NCI-H1694 treated with DMSO at 0.1 percent for 48 hours (cell line): ENCODE measurements at places on chromosomes 3 and 15.
A peak's percentile ranks its signal among the peaks of the same experiment; 100 is the strongest.

- DNase-seq: no peak
These were observed 296.7 kb downstream of the PLCL2 start for GRCh38 chr3:17181413-17181907.

- peak; percentile 60 for DNase-seq
These were observed 402.4 kb downstream of the MAGI1 start for GRCh38 chr3:65636326-65636725.

- DNase-seq: no peak
These were observed 136.3 kb downstream of the PLD1 start for GRCh38 chr3:171673951-171674350.

GRCh38 chr3:197218210-197218609 lies 80.2 kb downstream of the DLG1 start:
- no peak for DNase-seq

DNA sequence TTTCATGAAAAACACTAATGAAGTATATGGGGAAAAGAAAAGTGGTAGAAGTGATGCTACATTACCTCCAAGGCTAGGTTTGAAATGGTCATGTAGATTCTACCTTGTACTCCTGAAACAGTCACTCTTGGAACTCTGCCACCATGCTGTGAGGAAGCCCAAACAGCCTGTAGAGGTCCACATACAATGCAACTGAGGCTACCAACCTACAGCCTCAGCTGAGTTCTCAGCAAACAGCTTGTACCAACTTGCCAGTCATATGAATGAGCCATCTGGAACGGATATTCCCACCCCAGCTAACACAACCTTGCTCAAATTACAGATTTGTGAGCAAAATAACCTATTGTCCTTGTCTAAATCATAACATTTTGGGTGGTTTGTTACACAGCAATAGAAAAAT lies 193.5 kb downstream of the ULK4 start:
- DNase-seq: peak; percentile 38

DNA sequence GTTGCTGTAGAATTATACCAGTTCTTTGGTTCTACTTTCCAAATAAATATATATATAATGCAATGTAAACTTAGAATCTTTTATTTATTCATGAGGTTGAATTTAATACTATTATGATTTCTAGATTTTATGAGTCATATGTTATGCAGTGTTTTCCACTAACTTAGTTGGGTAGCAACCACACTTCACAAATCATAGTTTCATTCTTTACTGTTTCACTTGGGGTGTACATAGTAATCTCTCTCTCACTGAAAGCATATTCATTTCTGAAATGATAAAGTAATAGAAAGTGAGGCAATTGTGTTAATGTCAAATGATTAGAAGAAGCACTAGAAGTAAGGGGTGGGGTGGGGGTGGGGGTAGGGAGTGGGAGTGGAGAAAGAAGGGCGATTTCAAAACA lies 52.6 kb downstream of the IQCH start:
- DNase-seq: no peak

- DNase-seq: no peak
These were observed 118.0 kb downstream of the CTNNB1 start for GRCh38 chr3:41317298-41317697.

DNA sequence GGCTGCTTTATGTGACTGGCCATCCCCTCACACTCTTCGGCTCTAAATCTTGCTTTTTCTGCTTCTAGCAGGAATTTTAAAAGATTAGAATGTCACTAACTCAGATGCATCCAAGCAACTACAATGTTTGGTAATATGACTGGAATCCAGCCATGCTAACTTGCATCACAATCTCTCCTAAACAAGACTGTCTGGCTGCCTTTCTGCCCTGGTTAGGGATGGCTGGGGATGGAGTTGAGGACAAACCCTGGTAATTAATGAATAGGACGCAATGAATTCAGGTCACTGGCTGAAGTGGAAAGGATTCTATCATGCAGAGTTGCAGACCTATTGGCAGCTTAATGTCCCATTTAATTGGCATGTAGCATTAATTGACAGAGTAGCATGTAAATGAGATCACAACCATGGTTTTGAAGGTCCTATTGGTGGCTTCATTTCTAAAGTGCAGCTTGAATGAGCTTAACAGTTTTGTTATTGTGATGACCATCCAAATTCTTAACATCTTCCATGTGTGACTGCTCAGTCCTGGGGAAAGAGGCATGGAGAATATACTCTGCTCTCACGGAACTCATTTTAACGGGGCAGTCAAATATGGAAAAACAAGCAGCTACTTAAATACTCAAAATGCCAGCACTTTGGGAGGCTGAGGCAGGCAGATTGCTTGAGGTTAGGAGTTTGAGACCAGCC lies 21.7 kb downstream of the NMNAT3 start:
- DNase-seq: no peak

- DNase-seq: no peak
These were observed 73.5 kb downstream of the DAPK2 start for GRCh38 chr15:63972801-63973200.

GRCh38 chr15:83733691-83734090 lies 79.8 kb downstream of the ADAMTSL3 start:
- DNase-seq: no peak

- peak; percentile 13 for DNase-seq
These were observed 6.7 kb upstream of the NCEH1 start for GRCh38 chr3:172717493-172718088.

DNA sequence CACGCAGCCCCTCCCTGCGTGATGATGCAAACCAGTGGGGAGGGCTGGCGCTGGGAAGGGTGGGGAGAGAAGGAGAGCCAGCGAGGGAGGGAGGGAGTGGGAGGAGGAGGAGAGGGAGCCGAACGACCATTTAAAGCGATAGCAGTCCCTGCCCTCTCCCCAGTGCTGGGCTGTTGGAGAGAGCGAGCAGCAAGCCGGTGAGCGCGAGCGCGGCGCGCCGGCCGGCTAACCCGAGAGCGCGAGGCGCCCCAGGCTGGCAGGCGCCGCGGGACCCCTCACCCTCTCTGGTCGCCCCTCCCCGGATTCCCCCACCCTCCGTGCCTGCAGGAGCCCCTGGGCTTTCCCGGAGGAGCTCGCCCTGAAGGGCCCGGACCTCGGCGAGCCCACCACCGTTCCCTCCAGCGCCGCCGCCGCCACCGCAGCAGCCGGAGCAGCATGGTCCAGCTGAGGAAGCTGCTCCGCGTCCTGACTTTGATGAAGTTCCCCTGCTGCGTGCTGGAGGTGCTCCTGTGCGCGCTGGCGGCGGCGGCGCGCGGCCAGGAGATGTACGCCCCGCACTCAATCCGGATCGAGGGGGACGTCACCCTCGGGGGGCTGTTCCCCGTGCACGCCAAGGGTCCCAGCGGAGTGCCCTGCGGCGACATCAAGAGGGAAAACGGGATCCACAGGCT lies at the start of gene GRM7:
Gene GRM7 (plus strand): TSS at position 162 of the 671 bp plus-strand sequence.
- no peak for DNase-seq

GRCh38 chr15:71195242-71195641 lies 80.0 kb downstream of the THSD4 start:
- DNase-seq: no peak

- DNase-seq: no peak
These were observed 60.6 kb upstream of the RYK start for GRCh38 chr3:134311265-134311664.

DNA sequence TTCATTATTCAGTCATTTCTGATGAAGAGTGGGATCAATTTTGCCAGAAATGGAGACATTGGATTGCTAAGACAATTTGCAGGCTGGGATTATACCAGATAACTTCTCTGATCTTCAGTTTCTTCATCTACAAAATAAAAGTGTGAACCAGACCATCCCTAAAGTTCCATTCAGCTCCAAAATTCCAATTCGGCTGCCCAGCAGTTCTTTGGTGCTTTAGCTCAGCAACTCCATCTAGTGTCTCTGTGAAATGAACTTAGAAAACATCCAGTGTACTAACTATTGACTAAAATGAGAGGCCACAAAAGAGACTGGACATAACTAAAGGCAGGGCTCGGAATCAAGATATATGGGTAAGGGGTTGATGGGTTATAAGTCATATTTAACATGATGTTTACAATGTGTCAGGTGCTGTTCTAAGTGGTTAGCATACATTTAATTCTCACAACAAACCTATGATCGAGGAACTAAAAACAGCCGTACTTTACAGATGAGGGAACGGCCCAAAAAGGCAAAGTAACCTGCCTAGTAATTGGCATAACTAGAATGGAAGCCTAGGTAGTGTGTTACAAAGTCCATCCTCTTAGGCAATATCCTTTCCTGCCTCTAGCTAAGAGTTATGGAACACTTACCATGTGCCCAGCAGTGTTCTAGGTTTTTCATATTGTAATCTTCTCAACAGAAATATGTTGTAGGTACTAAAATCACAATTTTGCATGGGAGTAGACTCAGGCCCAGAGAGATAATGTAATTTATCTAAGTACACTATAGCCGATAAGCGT lies 17.0 kb downstream of the THAP10 start:
- no peak for DNase-seq

DNA sequence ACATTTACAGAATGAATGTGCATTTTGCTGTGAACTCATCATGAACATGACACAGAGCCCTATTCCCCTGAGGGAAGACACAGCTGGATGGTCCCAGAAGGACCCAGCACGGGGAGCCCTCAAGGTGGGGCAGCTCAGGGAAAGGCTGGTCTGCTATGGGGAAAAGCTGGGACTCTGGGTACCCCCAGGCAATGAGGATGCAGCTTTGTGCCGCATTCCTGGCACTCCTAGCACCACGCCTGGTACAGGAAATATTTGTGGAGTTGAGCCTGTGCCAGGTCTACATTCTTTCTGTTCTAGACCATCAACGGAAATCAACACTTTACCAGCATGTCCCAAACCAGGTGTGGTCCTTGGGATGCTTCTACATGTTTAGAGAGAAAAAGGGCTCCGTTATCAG lies 74.0 kb downstream of the SRGAP3 start:
- DNase-seq: no peak

GRCh38 chr15:24746094-24746493 lies 70.5 kb downstream of the NPAP1 start:
- no peak for DNase-seq

DNA sequence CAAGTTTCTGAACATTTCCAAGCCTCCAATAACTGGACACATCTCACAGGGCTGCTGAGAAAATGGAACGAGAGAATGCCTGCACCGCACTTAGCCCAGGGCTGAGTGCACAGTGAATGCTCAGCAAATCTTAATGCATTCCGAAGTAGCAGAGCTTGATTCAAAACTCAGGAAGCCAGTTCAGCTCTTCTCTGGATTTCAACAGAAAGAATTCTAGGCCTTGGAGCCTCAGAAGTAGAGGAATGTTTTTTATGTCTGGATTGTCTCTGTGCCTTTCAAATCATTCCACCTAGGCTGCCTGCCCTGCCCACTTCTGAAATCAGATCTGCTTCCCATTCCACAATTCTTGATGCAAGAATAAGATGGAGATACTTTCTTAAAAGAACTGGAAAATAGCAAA lies 9.6 kb upstream of the FOXP1 start:
- no peak for DNase-seq

GRCh38 chr3:195257454-195258448 lies 13.2 kb downstream of the XXYLT1 start:
- DNase-seq: no peak

GRCh38 chr3:17227472-17227871 lies 342.7 kb downstream of the PLCL2 start:
- no peak for DNase-seq

- no peak for DNase-seq
These were observed 154.8 kb downstream of the ALDH1A2 start for GRCh38 chr15:57910672-57911071.

DNA sequence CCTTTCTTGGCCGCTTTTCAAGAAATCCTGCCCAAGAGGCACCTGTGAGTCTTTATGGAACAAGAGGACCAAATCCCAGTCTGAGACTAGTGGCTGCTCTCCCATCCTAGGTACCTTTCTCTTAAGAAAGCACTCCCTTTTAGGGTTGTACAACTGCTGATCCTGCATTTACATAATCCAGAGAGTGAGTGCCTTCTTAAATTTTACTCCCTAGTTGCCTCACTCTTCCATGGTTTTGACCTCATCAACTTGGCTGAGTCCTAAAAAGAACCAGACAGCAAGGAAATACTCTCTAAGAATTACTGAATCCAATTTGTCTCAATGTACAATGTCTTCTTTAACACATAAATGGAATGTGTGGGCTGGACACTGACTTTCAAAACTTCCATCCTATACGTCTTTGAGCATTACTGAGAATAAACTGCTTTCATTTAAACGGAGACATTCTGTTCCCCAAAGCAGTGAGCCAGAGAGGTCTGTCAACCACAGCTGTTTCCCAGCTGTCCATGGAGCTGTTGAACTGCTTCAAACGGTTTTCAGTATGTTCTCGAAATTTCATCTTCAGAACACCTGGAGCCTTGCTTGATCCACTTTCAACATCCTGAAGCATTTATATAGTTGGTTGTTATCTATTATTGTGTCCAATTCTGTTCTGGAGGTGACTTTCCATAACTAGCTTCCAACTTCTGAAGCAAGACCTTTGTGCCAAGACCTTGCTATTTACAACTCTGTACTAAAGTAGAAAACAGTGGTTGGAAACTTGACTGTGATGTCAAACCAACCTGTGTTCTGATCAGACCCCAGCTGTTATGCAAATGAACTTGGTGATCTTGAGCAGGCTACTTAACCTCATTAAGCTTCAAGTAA lies 179.1 kb downstream of the SLC9A9 start:
- no peak for DNase-seq

DNA sequence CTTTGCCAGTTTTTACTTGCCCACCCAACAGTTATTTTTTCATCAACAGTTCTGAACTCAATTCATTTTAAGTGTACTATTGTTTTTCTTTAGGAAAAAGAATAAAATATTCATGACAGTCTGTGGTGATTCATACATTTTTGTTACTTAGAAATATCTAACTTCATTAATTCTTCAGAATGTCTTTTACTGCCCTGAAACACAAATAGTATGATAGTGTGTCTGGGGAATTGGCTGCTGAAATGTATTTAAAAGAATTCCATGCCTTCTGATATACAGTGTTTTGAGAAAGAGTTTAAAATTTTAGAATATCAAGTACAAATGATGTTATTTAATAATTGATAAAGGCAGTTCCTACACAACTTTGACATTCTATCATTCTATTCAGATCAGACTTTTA lies 854.1 kb downstream of the NAALADL2 start:
- DNase-seq: no peak

DNA sequence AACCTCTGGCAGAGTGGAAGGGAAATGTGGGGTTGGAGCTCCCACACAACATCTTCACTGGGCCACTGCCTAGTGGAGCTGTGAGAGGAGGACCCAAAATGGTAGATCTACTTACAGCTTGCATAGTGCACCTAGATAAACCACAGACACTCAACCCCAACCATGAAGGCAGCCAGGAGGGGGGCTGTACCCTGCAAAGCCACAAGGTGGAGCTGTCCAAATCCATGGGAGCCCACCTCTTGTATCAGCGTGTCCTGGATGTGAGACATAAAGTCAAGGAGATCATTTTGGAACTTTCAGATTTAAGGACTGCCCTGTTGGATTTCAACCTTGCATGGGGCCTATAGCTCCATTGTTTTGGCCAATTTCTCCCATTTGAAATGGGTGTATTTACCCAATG lies 20.9 kb downstream of the TP63 start:
- no peak for DNase-seq

GRCh38 chr15:52656412-52656811 lies 22.8 kb downstream of the ATOSA start:
- DNase-seq: no peak
